ENCODE measurements at places on chromosomes 5 and 9.

DNA sequence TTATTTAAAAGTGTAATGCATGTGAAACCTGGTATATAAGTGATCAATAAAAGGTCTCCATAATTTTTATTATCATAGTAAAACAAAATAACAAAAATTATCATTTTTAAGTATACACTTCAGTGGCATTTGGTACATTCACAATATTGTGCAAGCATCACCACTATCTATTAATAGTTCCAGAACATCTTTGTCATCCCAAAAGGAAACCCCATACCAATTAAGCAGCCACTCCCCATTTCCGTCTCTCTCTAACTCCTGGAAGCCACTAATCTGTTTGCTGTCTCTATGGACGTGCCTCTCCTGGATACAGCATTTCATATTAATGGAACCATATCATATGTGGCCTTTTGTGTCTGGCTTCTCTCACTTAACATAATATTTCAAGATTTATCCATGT is 7.6 kb downstream of the OLFML2A start:
- no peak for DNase-seq

GRCh38 chr5:147415651-147416050 is 94.2 kb downstream of the DPYSL3 start:
- no peak for DNase-seq

DNA sequence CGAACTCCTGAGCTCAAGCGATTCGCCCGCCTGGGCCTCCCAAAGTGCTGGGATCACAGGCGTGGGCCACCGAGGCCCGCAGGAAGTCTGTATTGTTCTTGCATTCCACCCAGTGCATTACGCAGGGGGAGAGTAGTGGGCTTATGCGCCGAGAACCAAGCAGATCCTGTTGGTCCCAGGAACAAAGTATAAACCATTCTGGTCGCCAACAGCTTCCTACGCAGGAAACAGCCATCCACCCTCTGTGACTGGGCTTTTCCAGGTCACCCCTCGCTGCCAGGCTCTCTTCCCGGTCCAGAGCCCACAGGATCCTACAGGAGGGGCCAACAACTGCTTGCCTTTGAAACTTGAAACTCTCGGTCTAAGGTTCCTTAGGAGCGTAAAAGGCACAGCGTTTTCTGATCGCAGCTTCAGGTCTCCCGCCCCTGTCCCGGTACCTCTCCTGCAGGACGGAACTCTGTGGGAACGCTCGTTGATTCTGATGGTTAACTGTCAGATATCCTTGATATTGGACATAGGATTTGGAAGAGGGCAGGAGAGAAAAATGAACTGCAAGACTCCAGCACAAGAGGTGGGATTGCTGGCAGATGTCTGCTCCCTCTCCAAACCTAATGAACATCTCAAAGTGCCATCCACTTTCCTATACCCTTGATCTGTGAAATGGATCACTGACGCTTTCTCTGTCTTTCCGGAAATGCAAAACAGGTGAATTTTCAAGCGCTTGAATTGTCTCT is 4.2 kb upstream of the ANXA2R start:
- no peak for DNase-seq

DNA sequence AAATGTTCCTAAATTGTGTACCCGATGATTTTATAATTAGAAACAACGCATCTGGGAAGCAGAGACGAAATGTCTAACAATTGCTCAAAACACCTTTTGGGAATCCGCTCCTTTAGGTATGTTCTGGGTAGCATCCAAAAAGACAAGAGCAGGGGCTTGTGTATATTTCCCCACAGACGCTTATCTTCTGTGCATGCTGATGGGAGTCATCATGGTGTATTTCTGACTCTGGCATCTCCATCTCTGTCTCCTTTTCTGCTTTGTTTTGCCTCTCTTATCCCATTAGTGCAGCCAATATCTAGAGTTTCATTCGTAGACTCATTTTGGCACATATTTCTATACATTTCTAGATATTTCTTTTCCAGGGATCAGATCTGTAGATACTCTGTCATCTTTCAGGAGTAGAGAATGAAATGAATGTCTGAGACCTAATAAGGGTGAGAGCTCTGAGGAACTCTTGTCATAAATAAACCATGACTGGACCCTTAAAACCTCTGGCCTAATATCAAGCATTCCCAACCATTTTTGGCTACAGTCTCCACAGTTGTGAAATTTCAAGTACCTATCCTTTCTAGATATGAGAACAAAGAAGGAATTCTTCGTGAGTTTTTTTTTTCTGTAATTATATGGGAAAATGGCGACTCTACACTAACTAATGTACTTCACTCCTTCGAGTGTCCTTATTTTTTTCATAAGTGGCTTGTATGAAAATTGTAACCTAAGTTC is 508.2 kb downstream of the ACTL7B start:
- DNase-seq = no peak

DNA sequence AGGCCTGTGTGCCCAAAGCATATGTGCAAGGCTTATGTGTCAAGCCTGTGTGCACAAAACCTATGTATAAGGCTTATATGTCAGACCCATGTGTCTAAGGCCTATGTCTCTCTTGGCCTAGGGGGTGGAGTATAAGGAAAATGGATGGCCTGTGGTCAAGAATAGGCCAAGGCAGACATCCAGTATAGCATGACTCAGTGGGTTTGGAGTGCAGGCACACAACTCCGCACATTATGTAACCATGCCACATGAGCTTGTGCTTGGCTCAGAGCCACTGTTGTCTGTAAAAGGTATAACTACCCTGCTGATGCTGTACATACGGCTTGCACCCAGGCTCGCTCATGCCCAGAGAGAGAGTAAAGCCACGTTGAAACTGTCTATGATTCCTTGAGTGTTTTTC is 626.4 kb upstream of the NUDT12 start:
- no peak for DNase-seq

GRCh38 chr5:36089989-36090388 is 23.3 kb upstream of the UGT3A2 start:
- DNase-seq = no peak

GRCh38 chr5:33328818-33329217 is 111.9 kb upstream of the TARS1 start:
- no peak for DNase-seq

- DNase-seq = no peak
These were observed 37.7 kb downstream of the NSG2 start for GRCh38 chr5:174083056-174083827.

GRCh38 chr5:50657044-50657443 is 9.4 kb upstream of the PARP8 start:
- DNase-seq = no peak

GRCh38 chr5:58674711-58675110 is 91.8 kb downstream of the RAB3C start:
- no peak for DNase-seq

- DNase-seq = no peak
These were observed 411.7 kb upstream of the KCNN2 start for GRCh38 chr5:113950186-113950585.

- no peak for DNase-seq
These were observed 1313.0 kb downstream of the MAT2B start for GRCh38 chr5:164818445-164818844.

Measured in CD4-positive, alpha-beta T cell treated with Interleukin-6 at 100 ng/mL for 8 hours (primary cell).